ENCODE measurements at places on chromosomes 12 and 14.

DNA sequence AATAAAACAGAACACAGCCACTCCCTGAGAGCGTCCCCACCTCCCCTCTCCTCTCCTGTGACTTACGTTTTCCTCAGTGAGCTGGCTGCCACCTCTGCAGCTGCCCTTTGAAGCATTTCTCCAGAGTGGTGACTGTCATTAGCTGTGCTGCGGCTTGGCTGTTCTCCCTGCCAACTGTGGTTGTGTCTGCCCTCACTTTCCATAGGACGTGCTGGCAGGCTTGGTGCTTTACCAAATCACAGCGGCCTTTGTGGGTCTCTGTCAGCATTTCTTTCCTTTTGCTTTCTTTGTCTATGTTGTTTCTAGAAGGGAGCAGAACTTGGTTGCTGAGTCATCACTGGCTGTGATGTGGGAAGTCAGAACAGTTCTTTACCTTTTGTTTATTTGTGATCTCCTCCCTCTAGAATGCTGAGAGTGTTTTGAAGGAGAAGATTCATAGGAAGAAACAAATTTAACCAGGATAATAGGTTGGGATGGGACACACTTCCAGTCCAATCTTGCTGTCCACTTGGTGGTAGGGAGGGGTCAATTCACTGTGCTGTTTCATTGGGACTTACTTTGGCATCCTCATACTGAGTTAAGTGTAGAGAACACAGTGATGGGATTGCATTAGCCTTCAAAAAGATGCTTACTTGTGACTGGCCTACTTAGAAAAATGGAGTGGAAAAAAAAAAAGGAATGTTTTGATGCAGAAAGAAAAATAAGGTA is 88.2 kb downstream of the TMX1 start:
- no peak for DNase-seq

DNA sequence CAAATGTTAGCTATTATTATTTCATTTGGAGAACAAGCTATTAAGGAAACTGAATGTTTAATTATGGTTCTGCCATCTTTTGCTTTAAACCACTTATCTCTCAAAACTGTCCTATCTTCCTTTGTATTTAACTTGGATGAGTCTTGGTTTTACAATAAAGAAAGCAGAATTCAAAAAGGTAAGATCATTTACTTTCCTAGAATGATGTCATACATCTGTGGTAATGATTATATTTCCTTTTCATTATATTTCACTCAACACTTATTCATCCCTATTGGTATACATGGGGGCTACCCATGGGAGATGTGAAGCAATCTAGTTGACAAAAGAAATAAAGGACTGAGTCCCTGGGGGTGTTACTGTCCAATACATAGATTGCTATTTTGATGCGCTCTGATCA is 456.7 kb downstream of the ZFP36L1 start:
- no peak for DNase-seq

DNA sequence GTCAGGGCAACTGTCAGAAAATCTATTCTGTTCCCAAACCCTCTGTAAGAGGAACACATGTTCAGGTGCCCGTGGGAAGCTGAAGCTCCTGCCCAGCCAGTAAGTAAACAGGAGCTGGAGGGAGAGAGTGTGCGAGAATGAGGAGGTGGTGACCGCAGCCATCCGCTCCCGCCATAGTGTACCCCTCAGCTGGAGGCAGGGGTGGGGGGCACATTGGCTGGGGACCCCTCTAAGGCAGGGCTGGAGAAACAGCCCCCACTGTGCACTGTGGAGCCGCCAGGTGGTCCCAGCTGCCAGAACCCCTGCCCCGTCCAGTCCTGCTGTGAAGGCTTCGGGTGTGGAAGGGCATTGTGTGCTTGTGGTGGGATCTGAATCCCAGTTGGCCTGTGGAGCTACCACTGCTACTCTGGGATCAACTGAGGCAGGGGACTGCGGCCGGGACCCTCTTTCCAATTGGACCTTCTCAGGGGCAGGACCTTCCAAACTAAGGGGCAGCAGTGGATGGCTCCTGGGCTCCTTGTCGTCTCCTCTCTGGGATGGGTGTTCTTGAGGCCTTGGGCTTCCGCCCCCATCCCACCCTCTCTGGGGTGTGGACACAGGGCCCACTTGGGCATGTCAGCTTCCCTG is 59.6 kb downstream of the TSPAN9 start:
- DNase-seq = no peak

DNA sequence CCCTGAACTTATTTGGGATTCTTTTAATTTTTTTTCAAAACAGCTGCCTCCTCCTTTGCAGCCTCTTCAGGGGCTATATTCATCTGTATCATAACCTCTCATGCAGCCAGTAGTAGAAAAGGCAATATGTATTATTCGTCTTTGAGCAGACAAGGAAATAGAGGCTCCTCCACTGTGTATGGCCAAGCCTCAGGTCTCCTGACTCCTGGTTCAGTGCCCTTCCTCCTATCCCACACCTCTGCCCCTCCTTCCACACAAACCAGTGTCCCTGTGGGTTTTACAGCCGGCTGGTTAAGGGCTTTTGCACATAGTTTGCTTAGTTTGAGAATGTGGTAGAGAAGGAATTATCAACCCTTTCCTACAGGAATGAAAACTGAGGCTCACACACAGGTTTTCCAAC is 8.8 kb upstream of the ACVRL1 start:
- DNase-seq = no peak

DNA sequence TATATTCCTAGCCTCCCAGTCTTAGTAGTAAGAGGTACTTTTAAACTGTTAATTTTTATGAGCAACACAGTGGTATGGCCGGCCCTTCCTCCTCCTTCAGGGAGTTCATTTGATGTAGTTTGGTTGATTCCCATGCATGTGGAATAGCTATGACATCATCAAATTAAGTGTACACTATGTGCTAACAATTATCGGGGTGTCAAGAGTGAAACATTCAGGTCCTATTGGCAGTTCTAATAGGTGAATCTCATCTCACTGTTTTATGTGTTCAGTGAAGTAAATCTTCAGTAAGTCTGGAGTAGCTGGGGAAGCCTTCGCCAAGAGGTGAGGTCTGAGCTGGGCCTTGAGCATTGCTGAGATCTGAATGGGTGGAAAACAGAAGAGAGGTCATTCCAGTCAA is 656.5 kb downstream of the DIO2 start:
- DNase-seq = no peak

DNA sequence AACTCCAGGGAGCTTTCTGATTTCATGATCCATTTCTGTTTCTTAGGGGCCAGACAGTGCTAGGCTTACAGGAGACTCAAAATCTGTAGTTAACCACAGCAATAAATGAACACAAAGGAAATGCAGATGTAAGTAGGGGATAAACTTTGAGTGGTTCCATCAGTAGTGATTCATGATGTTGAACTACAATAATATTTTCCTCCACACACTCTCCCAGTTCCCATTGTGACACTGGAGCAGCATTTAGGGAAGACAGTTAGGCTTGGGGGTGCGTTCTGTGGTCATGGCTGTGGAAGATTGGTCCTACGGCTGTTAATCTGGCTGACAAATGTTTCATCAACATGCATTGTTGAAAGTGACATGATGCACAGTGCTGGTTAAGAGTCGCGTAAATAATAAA is 66.9 kb downstream of the HMGA2 start:
- no peak for DNase-seq

Data from caudate nucleus (tissue), 63 donors.